ENCODE measurements at places on chromosomes 16 and 17.

- DNase-seq = no peak
These were observed 20.7 kb downstream of the CPNE2 start for GRCh38 chr16:57113042-57113453.

- DNase-seq = no peak
These were observed 13.8 kb upstream of the TMEM98 start for GRCh38 chr17:32914181-32914580.

DNA sequence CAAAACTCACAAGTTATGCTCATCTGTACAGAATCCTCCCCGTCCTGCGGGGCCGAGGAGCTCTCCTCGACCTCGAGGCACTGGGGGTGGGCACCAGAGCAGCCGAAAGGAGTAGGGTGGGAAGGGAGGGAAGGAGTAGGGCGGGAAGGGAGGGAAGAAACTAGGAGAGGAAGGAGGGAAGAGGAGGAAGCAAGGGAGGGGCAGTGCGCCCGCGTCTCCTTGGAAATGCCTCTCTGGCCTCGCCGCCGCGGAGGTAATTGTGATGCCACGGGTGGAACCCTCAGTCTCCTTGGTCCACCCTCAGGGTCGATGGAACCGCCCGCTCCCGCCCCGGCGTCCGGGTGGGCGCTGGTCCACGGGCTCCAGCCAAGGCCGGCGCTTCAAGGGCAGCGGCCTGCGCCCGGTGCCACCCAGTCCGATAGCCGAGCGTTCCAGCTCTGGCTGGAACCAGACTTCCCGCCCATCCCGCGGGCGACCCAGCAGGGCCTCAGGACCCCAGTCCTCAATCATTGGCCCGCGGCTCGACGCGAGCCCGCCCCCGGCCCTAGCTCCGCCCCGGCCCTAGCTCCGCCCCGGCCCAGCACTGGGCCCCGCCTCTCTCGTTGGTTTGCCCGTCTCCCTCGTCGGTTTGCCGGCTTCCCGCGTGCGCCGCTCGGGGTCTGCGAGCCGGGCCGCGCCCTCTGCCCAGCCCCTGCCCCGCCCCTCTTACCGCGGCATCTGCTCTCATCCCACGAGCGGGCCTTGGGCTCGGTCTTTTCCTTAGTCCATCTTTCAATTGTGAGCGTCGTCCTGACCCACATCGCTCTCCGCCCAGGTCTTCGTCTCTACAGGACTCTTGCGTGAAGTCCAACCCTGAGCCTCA lies 596 bp downstream of the PROCA1 start:
- DNase-seq = peak; percentile 75

DNA sequence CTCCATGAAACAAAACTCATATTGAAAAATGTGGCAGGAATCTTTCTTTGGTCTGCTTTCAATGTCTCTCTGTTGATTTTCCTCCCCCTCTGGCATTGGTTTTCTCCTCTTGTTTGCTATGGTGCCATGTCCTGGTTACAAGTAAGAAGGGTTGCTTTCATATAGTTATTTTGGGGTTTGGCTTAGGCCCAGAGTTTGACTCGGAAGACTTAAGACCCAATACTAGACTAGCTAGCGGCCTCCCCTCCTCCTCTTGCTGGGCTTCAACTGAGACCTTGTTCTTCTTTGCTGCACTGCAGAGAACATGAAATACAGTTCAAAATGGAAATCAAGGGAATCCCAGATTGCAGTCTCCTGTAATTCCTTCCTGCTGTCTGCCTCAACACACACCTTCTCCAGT lies 30.0 kb upstream of the CLEC18A start:
- DNase-seq = no peak

DNA sequence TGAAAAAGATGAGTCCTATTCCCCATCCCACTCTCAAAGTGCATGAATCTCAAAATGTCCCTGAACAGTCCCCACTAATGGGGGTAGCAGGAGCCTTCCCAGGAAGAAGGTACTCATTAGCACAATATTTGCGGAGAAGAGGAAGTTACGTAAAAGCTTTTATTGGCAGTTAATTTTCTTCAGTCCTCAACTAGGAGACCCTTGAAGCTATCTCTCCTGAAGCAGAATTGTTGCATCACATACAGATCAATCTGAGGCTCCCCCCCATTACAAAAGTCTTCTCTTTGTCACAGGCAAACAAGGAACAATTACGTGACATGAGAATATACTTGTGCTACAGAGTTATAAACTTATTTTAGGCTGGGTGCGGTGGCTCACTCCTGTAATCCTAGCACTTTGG lies 14.2 kb downstream of the SLFN12L start:
- DNase-seq = no peak

GRCh38 chr16:706189-707061 lies 824 bp upstream of the FBXL16 start:
- DNase-seq = no peak

GRCh38 chr16:5722116-5722619 lies 624.6 kb upstream of the EEF2KMT start:
- no peak for DNase-seq

GRCh38 chr17:9095390-9095789 lies 74.1 kb downstream of the NTN1 start:
- no peak for DNase-seq

GRCh38 chr16:31347445-31347844 lies 7.5 kb upstream of the ITGAX start:
- no peak for DNase-seq

All from stimulated activated CD8-positive, alpha-beta memory T cell treated with anti-CD3 and anti-CD28 coated beads, Interleukin-15, amount 100 ng/mL, for 4 hours (primary cell).